Omental fat pad (tissue), 4 donors: ENCODE measurements at places on chromosomes 2 and 18.

DNA sequence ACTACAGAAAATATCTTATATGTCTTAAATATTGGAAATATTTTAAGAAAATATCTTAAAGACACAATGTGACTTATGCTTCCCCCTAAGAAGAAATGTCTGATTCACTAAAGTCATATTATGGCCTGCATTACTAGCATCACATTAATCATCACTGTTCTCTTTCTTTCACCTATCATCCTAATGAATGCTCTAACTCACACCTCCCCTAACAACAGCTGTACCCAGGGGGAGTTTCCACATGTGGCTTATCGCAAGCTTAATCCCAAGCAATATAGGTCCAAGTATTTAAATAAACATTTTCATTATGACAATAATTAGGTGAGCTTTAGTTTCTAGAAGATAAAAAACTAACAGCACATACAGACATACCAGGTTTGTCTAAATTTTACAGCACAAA is 39.6 kb downstream of the REV1 start:
- no peak for DNase-seq

GRCh38 chr2:40740419-40740818 is 288.5 kb upstream of the SLC8A1 start:
- DNase-seq, result no peak

DNA sequence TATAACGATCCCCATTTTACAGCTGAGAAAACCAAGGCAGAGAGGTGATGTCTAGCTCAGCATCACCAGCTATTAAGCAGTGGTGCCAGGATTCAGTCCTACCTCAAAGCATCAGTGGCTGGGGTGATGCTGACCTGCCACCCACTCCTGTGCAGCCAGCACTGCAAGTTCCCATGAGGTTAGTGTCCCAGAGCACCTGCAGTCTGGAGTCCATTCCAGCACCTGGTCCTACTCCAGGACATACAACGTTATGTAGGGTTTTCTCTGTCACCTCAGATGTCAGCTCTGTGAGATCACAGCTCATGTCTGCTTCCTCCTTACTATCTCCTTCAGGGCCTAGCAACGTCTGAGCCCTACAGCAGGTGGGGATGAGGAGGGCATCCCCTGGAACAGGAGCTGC is 328.0 kb upstream of the HS6ST1 start:
- no peak for DNase-seq

DNA sequence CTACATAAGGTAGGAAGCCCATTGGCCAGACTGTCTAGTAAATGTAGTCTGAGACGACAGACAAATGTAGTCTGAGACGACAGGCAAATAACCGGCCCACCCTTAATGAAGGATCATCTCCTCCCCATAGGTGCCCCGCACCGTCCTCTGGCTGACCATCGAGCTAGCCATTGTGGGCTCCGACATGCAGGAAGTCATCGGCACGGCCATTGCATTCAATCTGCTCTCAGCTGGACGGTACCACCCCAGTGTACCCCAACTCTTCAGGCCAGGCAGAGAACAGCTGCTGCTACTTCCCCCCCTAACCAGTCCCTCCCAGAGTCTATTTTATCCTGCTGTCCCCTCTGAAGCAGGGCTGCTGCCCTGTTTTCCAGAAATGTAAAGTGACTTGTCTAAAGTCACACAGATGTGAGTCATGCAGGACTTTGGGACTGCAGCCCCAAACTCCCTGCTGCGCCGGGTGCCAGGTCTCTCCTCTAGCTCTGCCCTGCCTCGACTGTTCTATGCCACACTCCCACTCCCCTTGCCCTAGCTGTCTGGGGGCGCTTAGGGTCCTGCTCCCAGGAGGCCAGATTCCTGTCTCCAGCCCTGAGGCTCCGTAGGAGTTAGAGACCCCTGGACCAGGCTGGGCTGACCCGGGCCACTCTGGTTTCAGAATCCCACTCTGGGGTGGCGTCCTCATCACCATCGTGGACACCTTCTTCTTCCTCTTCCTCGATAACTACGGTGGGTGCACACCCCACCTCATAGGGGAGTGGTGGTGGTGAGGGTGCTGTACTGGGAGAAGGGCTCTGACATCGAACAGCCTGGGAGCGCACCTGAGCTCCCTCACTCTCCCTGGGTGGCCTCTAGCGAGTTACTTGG is 4.7 kb downstream of the SLC11A1 start:
- DNase-seq, result no peak

GRCh38 chr18:37393221-37393827 is 172.3 kb downstream of the CELF4 start:
- no peak for DNase-seq

DNA sequence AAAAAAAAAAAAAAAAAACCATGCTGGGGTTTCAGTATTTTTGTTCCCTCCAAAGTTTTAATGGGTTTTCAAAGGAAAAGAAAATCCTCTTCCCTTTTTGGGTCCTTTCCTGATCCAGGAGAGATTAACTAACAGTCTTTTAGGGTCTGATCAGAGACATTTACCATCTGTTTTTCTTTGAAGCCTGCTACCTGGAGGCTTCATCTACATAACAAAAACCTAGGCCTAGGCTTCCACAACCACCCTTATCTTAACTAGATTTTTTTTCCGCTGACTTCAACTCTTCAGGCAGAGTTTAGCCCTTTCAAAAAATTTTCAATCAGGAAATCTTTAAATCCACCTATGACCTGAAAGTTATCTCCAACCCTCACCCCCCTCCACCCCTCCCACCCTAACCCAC is 154.7 kb downstream of the MBD2 start:
- no peak for DNase-seq

- no peak for DNase-seq
Observed at GRCh38 chr18:13589943-13590342, 136.4 kb downstream of the FAM210A start.

GRCh38 chr2:99348173-99348572 is 11.0 kb downstream of the EIF5B start:
- no peak for DNase-seq
